ENCODE measurements at places on chromosomes 6 and 20.

DNA sequence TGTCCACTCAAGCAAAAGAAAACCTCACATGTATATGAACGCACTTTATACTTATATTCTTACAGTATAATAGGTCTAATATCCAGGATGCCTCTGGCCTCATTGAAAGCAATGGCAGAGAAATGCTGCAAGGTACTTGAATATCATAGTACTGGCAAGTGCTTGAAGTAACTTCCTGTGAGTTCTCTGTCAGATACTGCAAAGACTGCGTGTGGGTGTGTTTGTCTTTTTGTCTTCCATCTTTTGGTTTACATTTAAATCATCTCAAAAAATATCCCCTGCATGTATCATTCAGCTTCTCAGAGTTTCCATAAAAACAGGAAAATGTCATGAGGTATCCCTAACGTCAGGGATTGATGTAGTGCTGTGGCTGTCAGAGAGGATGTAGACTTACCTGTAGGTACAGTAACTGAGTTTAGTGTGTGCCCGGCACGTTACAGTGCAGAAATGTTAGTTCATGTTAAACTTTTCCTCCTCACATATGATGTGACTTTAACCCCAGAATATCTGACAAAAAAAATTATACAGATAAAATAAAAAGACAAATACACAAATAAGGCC, 184.3 kb downstream of the DST start:
- DNase-seq: no peak

DNA sequence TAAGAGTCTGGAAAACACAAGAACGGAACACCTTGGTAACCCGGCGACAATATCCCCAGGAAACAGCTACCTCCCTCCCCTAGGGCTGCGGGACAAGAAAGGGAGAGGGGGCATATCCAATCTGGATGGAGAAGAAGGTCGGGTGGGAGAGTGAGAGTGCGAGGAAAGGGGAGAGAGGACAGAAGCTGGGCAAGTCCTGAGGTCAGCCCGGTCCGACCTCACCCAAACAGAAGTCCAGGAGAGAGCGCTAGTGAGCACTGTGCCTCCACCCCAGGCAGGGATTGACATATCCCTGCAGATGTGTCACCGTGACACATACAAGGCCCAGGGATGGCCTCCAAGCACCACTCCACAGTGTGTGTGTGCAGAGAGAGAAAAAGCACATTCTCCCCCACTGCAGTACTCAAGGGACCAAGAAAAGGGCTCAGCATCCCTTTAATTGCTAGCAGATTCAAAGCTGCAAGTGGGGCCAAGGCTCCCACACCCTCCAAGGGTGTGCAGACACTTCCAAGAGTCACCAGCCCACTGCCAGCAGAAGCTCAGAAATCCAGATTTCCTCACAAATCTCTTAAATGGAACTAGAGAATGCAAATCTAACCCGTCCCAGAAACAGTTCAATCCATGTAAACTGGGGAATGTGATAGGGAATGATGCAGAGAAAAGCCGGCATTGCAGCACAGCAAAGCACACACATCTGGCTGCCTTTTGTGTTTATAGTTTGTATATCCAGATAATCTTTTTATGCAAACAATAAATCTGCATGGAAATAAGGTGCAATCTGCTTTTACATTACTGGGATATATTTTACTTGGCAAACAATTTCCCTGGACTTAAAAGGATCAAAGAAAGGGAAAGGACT, 3.1 kb downstream of the PXDC1 start:
- DNase-seq: no peak

- no peak for DNase-seq
These were observed 65.9 kb downstream of the RIN2 start for GRCh38 chr20:19823971-19824370.

DNA sequence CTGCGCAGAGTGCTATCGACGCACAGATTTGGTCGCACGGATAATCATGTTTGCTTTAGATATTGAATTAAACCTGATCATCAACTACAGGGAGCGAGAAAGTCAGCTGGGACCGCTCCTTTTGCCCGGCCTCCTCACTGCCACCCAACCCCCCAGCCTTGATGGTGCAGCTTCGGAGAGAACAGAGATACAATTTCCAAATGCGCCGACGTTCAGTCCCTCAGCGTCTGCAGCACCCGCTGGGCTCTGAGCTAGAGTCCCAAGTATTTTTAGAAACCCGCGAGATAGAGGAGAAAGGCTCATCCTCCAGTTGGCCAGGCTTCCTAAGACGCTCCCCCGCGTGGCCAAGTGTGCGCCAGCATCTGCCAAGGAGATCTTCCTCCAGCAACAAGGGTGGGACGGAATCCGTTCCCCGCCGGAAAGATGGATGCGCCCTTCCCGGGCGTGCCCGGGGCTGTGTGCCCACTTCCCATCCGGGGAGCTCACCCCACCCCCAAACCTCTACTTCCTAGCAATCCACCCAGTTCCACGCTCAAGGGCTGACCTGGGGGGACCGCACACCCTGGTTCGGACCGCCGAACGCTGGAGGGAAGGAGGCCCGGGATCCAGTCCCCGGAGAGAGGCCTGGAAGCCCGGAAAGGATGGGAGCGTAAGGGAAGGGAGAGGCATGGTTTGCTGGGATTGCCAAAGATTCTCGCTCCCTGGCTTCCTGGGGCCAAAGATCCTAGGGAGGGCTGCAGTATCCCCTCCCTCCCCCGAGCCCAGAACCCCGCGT, 4.1 kb downstream of the NKX2-2 start:
- DNase-seq: no peak

- no peak for DNase-seq
These were observed 211.3 kb downstream of the ARID1B start for GRCh38 chr6:156988276-156989158.

- DNase-seq: no peak
These were observed 53.4 kb downstream of the BMP5 start for GRCh38 chr6:55822005-55822404.

DNA sequence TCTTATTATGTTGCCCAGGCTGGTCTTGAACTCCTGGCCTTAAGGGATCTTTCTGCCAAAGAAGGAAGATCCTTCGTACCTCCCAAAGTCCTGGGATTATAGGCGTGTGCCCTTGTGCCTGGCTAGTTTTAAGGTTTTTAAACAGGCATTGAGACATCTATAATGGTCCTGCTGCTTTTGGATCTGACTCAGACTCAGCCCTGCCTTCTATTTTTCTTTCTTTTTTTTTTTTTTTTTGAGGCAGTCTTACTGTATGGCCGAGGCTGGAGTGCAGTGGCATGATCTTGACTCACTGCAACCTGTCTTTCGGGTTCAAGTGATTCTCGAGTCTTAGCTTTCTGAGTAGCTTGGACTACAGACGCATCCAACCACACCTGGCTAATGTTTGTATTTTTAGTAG, 73.7 kb downstream of the PHF20 start:
- no peak for DNase-seq

GRCh38 chr6:138434925-138435324, 30.9 kb downstream of the HEBP2 start:
- DNase-seq: no peak

DNA sequence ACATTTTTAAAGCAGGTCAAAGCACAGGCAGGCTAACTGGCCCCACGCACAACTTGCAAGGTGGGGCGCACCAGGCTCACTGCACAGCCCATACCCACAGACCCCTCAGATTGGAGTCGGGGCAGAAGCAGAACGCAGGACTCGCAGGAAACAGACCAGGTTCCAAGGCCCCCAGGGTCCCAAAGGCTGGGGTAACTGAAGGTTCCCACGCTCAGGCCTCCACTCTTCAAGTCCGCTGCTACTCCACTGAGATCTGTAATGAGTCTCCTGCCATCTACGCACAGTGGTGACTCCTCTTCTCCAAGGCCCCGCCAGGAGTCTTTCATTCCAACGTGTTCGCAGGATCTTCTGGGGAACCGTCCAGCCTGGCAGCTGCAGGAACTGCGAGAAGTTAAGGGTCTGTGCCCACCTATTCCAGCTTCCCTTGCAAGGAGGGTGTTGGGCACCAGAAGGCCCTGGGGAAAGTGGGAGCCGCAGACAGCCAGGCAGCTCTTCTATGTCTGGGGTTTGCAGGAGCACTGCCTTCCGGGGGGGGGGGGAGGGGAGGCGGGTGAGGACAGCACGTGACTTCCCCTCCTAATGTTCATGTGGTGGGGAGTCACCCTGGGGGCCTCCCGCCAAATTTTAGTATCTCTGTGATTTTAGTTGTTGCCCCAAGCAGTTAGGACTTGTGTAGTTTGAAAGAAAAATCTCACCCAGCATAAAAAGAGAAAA, 2.0 kb upstream of the TAF4 start:
- DNase-seq: no peak

DNA sequence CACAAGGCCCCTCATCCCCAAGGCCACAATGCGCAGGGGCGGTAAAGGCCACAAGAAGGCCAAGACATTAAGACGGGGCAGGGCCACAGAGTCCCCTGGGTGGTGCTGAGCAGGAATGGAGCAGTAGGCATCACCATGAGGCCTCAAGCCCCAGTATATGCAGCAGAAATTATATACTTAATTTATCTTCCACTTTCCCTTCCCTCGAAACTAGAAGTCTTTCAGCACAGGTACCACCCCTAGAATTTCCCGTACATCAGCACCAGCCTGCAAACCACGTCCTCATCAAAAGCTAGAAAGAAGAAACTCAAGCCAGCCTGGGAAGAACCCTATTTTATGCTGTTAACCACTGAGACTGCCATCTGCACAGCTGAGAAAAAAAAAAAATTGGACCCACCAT, 89.4 kb downstream of the PLG start:
- DNase-seq: no peak

- DNase-seq: no peak
These were observed 253.2 kb downstream of the MEI4 start for GRCh38 chr6:77906070-77906469.

DNA sequence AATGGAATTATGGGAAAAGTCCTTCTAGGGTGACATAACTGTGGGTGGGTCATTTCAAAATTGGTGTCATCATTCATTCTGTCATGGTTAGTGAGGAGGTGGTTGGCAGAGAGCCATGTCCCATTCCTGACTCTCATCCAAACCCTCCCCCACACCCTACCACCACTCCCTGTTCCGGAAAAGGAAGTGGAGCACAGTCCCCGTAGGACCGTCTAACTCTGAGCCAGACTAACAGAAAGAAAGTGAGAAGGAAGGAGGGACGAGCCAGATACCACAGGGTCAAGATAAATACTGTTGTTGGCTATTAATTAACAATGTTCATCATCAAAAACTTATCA, 4.8 kb downstream of the TRIM10 start:
- DNase-seq: no peak

- DNase-seq: no peak
These were observed 8.9 kb downstream of the NT5E start for GRCh38 chr6:85458782-85459181.

- DNase-seq: no peak
These were observed 341.2 kb downstream of the CDKAL1 start for GRCh38 chr6:20875369-20875963.

DNA sequence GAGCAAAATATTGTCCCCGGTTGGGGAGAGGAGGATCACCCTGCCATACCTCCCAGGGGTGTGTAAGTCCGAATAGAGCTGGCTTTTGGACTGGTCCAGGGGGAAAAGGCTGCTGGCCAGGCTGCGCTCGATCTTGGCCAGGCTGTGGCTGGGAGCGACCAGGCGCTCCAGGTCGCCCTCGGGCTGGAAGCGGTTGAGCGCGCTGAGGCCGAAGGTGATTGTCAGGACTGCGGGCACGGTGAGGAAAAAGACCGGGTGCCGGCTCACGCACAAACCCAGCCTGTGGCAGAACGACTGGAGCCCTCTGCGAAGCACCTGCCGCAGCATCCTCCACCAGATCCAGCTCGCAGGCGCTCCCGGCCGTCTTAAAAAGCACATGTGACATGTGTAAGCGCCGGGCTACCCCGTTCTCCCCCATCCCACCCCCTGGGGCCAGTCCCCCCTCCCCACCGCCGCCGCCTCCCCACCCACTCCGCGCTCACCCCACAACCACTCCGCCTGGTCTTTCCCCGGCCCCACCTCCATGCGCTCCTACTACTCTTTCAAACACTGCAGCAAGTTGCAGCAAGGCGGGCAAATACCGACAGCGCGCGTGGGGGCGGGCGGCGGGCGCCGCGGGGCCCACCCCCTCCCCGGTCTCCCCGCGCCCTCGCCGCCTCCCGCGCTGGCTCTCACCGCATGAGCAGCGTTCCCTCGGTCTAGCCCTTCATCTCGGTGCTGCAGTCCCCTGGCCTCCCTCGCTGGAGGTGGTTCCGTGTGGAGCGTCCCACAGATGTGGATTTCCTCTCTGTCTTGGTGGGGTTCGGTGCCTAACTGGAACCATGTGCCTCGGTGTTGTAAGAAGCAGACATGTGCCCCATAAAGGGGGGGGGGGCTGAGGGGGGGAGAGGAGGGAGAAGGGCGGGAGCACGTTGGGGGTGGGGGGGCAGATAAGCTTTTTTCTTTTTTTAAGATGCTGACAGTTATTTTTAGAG, 42.4 kb downstream of the PTCHD4 start:
- peak; percentile 56 for DNase-seq

DNA sequence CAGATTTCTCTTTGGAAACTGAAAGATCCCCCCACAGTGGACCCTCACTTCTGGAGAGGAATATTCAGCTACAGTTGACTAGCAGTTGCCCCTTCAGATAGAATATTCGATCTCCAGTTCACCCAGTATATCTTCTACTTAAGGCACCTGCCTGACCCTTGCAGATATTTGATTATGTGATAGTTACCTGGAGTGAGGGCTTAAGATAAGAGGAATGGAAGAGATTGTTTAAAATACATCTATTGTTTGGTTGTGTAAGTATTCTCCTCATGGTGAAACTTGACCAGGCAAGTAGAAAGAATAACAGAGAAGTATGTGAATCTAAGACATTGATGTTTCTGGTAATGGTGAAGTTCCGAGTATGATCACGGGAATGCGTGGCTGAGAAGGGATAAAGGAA, 1.6 kb upstream of the ZCCHC3 start:
- DNase-seq: no peak

DNA sequence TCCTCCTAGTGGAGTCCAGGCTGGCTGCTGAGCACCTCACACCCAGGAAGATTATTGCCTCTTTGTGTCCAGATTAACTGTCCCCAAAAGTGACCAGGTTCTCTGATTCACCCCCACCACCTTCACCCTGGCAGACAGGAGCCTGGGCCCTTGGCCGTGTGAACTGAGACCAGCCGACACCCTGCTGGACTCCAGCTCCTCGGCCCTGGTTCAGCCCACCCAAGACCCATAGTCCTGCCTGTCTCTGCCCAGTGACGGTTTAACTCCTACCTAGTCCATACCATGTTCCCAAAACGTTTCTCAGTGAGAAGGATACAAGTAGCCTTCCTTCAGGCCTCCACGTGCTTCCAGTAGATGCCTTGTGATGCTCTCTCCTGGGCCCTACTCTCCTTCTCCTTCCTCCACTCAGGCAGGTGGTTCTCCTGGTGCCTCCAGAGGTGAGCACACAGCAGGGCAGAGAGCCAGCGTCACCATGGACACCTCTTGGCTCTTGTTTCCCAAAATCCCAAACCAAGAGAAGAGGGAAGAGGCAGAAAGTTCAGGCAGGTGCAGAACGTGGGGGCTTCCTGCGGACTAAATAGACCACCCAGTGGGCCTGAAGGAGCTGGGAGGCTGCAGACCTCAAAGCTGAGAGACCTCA, 134.4 kb upstream of the CST7 start:
- no peak for DNase-seq
